ENCODE measurements at places on chromosomes 11 and 22.

DNA sequence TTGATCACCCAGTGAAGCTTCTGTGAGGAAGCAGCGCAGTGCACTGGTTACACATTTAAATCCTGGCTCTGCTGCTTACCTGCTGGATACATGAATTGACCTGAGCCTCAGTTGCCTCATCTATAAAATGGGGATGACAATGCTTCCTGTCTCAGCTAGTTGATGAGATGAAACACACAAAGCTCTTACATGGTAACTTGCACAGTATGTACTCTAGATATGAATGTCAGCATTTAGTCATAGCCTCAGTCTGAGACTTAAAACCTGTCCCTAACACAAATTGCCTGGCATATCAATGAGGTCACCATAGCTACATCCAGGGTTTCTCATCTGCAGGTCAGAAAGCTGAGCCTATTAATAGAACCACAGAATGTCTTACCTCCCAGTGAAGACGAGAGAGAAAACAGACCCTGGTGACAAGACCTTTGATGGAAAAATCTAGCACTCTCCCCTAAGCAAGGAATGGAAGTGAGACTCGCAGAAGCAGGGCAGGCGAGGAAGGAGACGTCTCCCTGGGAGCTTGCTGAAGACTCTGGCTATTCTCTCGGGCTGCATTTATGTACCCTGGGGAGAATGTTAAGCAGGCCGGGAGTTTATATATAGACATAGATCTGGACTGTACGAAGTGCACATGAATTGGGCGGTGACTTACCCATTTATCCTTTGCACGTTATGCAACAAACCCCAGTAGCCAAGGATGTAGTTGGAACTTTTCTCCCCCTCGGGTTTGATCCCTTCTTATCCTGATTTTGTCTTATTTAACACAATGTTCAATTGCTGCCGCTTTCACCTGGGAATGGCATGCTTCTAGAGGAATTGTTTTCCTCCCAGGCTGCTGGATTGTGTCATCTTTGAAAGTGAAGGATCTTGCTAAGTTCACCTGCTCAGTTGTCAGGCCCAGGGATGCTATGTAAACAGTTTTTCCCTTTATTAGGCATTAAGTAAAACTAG lies 18.0 kb downstream of the SDHAF2 start:
- no peak for DNase-seq

- DNase-seq, result no peak
Measured at GRCh38 chr11:8375460-8375859, 111.8 kb upstream of the LMO1 start.

GRCh38 chr22:50739279-50739691 lies 1.3 kb downstream of the ACR start:
- DNase-seq, result no peak

GRCh38 chr11:65559951-65560537 lies 1.9 kb upstream of the LTBP3 start:
- peak; percentile 48 for DNase-seq

DNA sequence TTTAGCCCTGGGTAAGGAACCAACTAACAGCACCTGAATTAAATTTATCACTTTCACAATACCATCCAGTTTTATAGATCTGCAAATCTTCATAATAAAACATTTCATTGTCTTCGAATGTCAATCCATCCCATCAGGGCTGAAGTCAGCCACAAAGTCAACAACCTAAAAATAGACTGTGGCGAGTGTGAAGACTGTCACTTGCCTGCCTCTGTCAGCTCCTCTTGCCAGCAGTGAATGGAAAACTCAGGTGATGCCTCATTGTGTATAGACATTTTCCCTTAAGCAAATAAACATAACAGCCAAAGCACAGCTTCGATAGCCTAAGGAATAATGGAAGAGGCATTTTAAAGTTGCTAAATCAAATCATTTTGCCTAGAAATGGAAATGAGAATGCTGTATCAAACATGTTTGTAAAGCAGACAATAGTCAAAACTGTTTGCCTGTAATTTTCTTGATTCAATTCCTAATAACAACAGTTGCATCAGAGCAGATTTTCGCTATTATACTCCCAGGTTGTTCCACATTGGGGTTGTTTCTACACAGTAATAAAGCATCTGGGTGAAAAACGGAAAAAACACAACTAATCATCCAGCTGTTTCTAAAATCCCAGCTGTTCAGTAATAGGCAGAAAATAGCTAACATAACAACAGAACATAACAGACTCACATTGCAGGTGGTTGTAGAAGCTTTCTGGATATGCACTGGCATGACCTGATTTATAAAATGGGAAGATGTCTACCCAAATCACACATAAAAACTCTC lies 15.7 kb downstream of the KCNA4 start:
- DNase-seq, result peak; percentile 77

DNA sequence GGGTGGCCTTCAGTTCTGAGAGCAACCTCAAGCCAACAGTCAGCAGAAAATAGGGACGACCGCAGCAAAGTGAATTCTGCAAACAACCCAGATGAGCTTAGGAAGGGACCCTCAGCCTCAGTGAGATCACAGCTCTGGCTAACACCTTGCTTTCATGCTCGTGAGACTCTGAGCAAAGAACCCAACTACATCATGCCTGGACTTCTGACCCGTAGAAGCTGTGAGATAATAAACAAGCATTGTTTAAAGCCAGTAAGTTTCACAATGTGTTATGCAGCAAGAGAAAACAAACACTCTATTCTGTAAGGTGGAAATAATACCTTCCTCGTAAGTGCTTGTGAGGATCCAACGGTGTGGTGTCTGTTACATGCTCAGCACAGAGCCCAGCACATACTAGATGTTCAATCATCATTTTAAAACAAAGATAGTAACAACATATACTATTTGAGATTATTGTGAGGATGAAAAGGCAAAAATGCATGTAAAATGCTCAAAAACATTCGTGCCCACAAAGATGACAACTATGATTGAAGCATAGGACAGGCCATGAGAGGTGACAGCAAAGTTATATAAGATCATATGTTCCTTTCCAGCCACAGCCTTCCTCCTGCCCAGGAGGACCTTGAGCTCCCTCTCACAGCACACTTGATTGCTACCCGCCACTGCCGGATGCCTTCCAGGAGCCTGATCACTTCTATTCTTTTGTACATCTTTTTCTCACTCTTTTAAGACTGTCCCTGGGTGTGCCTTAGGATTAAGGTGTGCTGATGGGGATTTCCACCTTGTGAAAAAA lies 433.3 kb downstream of the BUD13 start:
- DNase-seq, result no peak

GRCh38 chr11:20443596-20443995 lies 56.1 kb downstream of the PRMT3 start:
- peak; percentile 11 for DNase-seq

GRCh38 chr22:30564761-30565119 lies 9.7 kb downstream of the GAL3ST1 start:
- DNase-seq, result peak; percentile 27

GRCh38 chr11:8932564-8933180 lies at the start of gene C11orf16:
Gene C11orf16 (minus strand): TSS chr11:8932947. CDS start chr11:8932308, 639 bp downstream.
- peak; percentile 38 for DNase-seq

- DNase-seq, result no peak
Measured at GRCh38 chr11:85718991-85719807, 33.2 kb upstream of the CCDC89 start.

- no peak for DNase-seq
Measured at GRCh38 chr11:93773045-93773477, 11.0 kb upstream of the MED17 start.

GRCh38 chr11:105152021-105152512 lies 12.5 kb upstream of the CARD18 start:
- DNase-seq, result no peak

- no peak for DNase-seq
Measured at GRCh38 chr11:72793076-72793424, 797 bp downstream of the STARD10 start.

- no peak for DNase-seq
Measured at GRCh38 chr11:8717876-8718753, 35.5 kb downstream of the RPL27A start.

DNA sequence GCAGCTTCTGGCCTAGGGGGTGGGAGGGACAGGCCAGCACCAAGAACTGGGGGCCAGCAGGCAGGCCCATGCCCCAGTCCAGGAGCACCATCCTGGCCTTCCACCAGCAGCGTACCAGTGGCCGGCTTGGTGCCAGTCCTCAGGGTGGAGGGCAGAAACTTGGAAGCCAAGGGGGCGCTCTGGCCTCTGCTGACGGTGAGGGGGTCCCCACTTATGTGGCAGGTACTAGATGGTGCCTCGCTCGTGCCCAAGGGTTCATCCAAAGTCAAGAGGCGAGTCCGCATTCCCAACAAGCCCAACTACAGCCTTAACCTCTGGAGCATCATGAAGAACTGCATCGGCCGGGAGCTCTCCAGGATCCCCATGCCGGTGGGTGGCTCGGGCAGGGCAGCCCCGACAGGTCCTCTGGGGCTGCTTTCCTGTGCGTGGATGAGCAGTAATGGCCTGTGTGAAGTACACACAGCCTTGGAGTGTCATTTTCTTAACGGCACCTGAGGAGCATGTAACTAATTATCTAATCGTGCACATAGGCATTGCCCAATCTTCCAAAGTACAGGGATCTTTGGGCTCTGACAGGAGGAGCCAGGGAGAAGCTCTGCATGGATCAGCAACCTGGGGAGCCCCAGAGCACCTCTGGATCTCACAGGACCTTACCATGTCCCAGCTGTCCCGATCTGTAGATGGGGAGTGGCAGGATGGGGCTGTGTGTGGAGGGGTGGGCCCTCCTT lies 79.1 kb downstream of the MORC2 start:
- no peak for DNase-seq

- DNase-seq, result no peak
Measured at GRCh38 chr11:118009864-118010737, 23.9 kb downstream of the IL10RA start.
